ENCODE measurements at places on chromosomes 4 and X.

DNA sequence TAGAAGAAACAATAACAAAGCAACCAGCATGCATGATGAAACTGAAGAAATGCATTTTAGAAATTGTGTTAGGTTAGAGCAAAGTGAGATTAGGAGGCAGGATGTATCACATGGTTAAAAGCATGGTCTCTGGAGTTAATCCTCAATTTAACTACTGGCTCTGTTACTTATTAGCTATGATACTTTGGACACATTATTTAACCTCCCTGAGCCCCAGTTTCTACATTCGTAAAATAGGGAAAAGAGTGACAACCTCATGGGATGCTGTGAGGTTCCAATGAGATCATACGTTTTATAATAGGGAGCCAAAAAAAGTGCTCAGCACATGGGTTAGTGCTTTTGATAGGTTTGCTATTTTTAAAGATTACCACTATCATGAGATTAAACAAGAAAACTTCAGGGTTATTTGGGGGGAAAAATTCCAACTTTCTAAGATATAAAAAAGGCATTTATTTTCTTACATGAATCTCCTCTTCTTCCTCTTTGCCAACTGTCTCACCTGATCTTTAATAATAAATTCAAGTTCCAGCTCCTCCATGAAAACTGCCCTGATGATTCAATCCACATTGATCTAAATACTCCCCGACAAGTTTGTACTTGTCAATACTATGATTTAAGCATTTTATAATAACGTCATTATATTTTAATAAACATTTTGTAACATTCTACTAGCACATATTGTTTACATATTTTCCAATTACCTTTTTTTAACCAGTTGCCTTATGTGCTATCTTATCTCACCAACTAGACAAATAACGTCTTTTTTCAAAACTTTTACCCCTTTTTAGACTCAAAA is 4.6 kb downstream of the SEC31A start:
- no peak for DNase-seq

DNA sequence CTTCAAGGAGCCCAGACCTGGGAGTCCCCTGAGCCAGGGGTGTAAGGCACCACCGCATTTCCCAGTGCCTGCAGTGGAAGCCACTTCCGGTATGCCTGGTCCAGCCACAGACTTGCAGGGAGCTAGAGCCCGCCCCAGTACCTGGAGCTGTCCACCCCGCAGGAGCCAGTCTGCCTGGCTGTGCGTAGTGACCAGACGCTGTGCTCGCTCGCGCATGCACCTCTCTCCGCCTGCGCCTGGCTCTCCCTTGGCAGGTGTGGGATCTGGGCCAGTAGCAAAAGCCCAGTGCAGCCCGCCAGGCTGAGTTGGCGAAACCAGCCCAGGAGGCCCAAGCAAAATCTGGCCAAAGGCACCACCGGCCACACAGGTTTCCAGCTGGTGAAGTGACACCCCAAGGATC is 973.7 kb upstream of the AGA start:
- no peak for DNase-seq

GRCh38 chr4:165537028-165537648 is 158.3 kb downstream of the CPE start:
- DNase-seq, result peak; percentile 39

DNA sequence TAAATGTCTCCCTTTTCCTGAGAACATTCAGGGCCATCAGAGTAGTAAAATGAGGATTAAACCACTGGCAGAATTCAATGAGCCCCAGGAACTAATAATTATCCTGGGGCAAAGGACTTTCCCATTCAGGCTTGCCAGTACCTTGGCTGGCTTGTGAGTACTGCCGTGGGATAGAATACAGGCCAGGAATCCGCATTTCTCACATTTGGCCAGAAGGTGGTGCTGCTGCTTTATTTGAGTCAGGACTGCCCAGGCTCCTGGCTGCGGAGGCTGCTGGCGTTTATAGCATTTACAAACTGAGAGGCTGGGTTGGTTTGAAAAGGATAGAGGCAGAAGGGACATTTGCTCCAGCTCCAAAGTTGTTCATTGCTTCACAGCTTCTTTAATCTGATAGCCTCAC is 91.4 kb downstream of the RTL9 start:
- DNase-seq, result peak; percentile 77

- DNase-seq, result no peak
These were observed 17.1 kb downstream of the MYOZ2 start for GRCh38 chr4:119152741-119153140.

- no peak for DNase-seq
These were observed 1216.5 kb downstream of the RAPGEF2 start for GRCh38 chr4:160319221-160319867.

- DNase-seq, result no peak
These were observed 40.6 kb downstream of the MRPL1 start for GRCh38 chr4:77903186-77903585.

- no peak for DNase-seq
These were observed 277.6 kb upstream of the DIAPH2 start for GRCh38 chrX:96407072-96407471.

DNA sequence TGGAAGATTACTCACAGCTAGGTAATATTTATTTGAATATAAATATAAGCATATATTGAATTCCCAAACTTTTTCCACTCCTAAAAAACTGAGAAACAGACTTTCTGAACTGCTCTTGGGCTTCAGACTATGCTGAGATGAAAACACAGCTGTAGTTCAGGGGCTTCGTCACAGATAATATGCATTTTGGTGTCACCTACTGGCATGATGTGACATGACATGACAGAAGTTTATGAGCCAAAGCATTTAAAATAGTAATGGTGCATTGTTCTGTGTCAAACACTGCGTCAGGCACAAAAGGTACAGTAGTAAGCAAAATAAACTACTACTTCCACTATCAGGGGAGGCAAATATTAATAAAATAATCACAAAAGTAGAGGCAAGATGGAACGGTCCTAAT is 171.3 kb downstream of the BTC start:
- DNase-seq, result peak; percentile 11

DNA sequence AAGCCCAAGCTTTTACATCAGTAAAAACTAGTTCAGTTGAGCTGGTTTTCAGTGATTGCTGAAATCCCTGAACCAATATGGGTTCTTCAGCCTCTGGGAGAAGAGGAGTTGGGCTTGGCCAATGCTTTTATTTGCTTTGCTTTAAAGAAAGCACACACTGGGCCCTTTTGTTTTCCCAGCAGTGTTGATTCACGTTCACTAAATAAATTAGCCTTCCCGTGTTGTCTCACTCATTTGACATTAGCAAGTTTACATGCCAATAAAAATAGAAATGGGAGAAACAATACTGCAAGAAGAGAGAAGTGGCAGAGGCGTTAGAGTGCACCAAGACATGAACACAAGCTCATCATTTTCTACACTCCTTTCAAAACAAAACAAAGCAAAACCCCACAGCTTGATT is 136.2 kb downstream of the SHROOM3 start:
- DNase-seq, result peak; percentile 42

- no peak for DNase-seq
These were observed 126.2 kb downstream of the KLHL13 start for GRCh38 chrX:117990438-117990837.

DNA sequence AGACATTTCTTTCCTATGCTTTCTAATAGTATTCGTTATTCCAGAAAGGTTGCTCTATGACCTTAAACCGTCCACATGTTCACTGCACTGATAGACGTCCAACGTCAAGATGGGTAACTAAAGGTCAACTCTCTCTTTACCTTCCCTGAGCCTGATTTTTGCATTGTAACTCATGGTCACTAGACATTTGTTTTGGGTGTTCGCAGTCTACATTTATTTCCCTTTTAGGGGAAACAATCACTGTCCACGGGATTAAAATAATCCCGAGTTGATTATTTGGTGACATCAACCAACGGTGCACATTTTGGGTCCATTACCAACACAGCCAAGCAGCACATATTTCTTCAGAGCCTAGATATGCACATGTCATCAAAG is 540 bp upstream of the HADH start:
- no peak for DNase-seq

DNA sequence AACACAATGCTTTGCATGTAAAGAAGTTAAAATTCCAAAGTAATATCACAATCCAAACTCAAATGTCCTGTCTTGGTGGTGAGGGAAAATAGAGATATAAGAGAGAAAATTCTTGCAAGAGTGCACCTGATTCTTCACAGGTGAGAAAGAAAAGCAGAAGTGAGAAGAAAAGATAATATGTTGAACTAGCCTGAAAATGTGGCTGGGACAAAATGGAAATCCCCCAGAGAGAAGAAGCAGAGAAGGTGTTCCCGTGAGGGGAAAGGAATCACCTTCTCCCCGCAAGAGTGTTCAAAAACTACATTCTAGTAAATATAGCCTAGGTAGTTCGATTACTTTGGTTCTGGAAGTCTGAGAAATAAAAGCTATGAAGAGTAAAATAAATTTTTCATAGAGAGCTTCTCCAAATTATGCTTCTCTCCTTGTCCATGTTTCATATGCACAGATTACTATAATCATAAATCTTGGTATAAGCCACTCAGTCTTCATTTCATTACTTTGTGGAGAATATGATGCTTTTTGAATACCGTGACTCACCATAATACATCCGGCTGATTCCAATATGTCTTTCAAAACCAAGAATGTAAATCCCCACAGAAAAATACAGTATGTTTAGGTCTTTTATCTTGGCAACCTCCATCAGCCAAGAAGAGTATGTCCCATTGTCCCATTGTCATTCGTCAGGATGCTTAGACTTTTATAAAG is 63.1 kb downstream of the COX18 start:
- DNase-seq, result no peak

- no peak for DNase-seq
These were observed 2.5 kb downstream of the P2RY8 start for GRCh38 chrX:1534301-1535168.

DNA sequence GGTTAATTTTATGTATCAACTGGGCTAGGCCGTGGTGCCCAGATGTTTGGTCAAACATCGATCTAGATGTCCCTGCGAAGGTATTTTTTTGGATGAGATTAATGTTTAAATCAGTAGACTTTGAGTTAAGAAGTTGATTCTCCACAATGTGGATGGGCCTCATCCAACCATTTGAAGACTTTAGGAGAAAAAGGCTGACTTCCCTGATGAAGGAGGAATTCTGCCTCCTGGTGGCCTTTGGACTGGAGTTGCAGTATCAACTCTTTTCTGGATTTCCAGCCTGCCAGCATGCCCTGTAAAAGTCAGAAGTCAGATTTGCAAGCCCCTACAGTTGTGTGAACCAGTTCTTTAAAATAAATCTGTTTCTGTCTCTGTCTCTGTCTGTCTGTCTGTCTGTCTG is 91.4 kb downstream of the STK32B start:
- DNase-seq, result no peak

GRCh38 chr4:94419956-94420355 is 31.8 kb upstream of the PDLIM5 start:
- DNase-seq, result no peak

- DNase-seq, result no peak
These were observed 161.6 kb downstream of the SMIM20 start for GRCh38 chr4:26075583-26075982.

DNA sequence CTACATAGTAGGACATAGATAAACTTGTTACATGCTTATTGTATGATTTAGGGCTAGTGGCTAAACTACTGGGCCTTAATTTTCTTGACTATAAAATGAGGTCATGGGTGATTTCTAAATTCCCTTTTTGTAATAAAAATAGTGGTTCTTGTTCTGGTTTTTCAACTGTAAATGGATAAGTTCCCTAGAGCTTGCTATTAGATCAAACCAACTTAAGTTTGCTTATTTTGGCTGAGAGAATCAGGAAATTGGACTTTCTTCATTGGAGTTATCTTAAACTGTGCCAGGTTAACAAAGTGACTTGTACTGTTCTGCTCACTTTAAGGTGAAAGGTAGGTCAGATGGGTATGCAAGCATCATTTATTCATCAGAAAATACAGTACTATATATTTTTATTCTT is 78.3 kb downstream of the PDLIM5 start:
- DNase-seq, result no peak
